Cortex of kidney (tissue), 1 donor: ENCODE measurements at places on chromosomes 3 and 15.

GRCh38 chr3:76942101-76942500 lies 97.8 kb upstream of the ROBO2 start:
- no peak for DNase-seq

- DNase-seq = no peak
Measured at GRCh38 chr3:154684021-154684420, 254.0 kb upstream of the GPR149 start.

DNA sequence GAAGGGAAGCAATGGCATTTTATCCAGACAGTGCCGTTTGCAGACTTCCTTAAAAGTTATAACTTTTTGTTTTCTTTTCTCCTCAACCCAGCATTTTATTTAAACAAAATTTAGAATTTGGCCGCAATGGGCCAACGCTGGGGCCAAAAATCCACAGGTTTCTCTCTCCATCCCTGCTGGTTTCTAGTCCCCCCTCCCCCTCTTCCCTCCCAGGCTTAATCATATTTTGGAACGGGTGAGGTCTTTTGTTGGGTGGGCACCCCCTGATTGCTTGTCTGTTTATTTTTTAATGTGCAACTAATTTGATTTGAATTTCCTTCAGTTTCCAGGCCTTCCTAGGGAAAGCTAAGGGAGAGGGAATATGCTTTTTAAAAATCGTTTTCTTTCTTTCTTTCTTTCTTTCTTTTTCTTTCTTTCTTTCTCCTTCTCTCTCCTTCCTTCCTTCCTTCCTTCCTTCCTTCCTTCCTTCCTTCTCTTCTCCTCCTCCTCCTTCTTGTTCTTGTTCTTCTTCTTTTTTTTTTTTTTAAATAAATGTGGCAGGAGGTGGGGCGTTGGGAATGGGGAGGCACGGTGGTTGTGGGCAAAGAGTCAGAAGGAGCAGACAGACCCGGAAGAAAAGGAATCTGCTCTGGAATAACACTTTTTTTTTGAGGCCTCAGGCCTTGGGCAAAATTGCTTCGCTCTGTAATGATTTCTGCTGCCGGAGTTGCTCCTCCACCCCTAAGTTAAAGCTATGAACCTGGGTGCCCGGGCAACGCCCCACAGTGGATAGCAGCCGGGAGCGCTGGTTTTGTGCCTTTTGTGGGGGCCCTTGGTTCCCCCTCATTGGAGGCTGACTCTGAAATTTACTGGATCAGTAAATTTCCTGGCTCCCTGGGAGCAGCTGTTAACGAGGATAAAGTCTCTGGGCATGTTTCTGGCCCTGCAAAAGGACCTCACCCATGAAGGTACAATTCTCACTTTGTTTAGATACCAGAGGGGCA lies 1.9 kb downstream of the FNDC3B start:
- no peak for DNase-seq

- no peak for DNase-seq
Measured at GRCh38 chr3:134077649-134078161, 48.0 kb upstream of the SLCO2A1 start.

- DNase-seq = no peak
Measured at GRCh38 chr15:58302832-58303231, 129.0 kb upstream of the LIPC start.

DNA sequence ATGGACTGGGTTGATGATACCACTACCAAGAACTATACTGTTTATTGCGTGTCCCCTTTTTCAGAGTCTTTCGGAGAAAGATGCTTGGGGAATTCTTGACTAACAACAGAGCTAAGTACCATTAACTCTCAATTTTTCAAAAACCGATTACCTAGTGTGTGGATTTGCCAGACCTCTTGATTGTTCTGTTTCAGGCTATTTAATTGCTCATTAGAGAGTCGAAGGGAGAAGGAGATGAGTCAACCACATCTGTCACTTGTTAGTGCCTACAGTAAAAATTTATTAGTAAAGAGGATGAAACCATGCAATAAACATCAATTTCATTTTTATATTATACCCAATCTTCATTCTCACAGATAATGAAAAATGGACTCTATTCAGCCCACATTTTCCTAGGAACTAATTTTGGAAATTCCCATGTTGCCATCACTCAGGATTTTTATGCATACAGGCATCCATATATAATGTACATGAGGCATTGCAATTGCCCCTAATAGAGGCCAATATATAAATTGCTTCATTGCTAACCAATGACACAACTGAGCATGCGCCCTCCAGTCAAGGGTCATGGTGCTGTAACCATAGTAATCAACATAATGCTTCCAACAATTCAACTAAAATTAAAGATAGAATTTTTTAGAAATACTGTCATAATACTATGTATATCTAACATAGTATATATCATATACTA lies 541.7 kb downstream of the TBL1XR1 start:
- no peak for DNase-seq

- no peak for DNase-seq
Measured at GRCh38 chr3:65537109-65537508, 501.6 kb downstream of the MAGI1 start.

GRCh38 chr3:137035631-137036030 lies 77.8 kb downstream of the IL20RB start:
- no peak for DNase-seq

DNA sequence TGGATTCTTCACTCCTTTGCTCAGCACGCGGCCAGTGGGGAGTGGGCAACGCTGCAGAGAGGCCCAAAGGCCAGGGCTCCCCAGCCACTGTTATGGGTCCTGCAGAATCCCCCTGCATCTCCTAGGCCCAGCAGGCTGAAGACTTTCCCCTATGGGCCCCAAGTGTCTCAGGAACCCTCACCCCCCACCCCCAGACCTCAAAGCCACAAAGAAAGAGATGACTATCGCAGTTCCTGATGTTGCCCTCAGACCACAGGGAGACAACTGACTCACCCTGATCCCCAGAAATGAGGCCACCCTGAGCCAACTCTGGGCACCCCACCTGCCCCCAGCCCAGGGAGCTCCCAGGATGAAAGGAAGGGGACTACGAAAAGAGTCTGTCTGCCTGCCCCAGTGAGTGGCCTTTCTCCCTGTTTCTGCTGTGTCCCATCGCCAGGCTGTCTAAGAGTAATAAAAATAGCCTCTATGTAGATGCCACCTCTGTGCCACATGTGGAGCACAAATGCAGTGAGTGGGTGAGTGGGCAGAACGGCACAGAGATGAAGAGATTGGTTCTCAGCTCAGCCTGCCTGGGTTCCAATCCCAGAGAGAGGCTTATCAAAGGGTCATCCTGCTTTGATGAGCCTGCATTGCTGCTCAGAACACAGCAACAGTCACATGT lies 283.0 kb downstream of the UACA start:
- no peak for DNase-seq

GRCh38 chr3:29183346-29184087 lies 97.4 kb upstream of the RBMS3 start:
- DNase-seq = no peak

- no peak for DNase-seq
Measured at GRCh38 chr3:136696797-136697196, 55.4 kb downstream of the STAG1 start.

DNA sequence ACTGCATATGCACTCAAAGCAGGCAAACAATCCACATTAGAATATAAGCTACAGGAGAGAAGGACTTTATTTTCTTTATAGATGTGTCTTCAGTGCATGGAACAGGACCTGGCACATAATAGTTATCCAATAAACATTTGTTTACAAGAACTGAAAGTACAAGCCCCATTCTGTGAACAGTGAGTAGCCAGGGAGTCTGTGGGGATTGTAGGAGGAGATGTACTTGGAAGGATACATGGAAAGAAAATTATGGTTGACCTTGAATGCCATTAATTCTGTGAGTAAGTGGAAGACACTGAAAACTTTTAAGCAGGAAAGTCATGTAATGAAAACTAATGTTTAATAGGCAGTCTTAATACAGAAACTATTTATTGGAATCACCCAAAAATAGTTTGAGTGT lies 28.3 kb downstream of the MASP1 start:
- no peak for DNase-seq

GRCh38 chr3:26752466-26752865 lies 129.9 kb downstream of the LRRC3B start:
- DNase-seq = no peak

DNA sequence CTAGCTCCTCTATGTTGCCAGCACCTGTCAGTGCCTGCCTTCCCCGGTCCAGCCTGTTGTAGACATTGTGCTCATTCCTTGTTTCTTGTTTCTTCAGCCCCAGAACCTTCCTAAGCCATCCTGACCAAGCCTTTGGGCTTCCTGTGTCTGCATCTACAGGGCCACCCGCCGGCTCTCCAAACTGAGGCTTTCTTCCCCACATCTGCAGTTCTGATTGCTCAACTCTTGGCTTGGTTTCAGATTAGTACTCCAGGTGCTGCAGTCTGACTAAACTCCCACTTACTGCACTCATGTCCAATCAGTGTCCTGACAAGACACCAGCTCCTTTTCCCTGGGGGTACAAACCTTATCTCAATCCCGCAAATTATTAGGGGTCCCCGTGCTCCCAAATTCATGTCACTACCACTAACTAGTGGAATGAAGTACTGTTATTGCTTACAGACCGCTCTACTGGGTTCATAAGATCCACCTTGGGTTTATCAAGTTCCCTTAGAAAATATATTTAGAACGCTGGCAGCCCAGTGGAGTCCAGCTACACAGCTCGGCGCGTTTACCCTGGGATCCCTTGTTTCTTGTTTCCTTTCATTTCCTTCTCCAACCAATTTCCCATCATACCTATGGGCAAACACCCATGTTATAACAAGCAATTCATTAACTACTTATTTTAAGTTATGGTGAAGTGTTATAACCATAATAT lies 114.2 kb upstream of the TJP1 start:
- no peak for DNase-seq

DNA sequence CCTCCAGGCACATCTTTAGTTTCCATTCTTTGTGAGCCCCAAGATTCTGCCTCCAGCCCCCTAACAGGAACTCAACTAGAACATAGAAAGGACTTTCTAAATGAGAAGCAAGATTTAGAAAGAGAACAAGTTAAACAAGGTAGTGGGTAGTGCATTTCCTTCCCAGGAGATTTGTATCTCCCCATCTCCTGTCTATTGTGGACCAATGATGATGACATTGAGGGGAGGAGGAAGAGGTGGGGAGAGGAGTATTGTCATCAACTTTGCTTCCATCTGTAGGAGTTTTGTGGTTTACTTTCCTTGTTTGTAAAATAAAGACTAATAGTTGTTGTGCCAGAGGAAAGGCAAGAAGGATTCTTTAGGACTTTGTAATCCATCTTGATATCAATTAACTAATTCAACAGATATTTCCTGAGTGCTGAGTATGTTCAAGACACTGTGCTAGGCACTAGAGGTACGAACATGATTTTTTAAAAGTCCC lies 235.3 kb upstream of the ROPN1 start:
- DNase-seq = no peak

DNA sequence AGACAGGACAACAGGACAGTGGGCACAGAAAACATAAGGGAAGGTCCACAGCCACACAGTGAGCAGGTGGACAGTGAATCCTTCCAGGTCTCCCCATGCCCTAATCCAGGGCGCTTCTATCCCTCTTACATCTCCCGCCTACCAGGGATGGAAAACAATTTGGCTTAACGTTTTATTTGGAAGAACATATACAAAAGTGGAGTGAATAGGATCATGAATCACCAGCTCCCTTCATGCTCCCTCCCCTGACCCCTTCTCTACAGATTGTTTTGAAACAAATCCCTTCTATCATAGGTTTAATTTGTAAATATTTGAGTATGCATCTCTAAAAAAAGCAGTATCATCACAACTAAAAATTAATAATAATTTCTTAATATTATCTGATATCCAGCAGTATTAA lies 52.5 kb downstream of the CLDN11 start:
- DNase-seq = no peak

DNA sequence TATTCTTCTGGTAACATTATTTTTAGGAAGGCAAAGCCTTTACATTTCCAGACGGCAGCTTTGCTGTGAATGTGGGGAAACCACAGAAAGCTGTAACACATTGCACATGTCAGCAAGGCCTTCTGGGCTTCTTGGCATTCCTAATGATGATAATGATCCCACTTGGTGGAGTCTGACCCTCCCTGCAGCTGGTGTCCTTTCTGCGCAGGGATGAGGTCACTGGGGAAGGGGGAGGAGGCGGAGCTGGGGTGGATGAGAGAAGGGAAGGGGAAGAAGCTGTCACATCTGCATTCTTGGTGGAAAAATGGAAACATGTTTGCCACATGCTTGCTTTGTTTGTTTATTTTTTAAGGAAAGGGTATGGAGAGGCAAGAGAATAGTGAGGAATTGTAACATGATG lies 68.6 kb downstream of the FILIP1L start:
- DNase-seq = no peak

GRCh38 chr3:133408366-133408765 lies 8.5 kb downstream of the BFSP2 start:
- DNase-seq = no peak

- no peak for DNase-seq
Measured at GRCh38 chr3:159640225-159640624, 348.4 kb upstream of the IL12A start.

DNA sequence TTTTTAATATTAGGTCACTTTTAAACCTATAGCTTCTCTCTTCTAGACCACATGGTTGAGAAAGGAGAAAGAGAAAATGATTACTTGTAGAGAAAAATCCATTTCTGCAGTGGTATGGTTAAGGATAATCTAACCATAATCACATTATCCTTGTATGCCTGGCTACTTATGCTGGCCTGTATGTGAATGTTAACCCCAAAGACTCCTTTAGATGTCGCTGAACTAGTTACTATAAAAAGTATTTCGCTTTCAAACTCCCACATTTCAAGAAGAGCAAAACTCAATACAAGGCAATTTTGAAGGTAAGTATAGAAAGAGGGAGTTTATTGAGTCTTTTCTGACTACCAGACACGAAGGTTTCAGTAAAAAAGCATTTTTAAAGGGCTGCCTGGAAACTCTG lies 2.2 kb downstream of the KCTD6 start:
- no peak for DNase-seq

DNA sequence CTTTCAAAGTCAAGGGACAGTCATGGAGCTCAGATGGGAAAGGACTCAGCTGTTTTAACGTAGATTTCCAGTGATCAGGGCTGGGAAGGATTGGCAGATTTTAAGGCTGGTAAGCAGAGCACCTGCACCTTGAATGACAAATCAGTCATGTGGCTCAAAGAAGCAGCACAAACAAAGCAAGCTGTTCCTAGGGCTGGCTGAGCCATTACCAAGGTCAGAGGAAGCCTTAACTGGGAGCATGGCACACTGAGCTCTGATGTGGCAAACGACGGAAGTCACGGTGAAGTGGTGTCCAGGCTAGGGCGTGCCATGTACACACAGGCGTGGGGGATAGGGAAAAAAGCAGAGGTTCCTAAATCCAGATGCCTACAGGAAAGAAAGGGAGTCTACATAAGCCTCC lies 84.6 kb upstream of the PFN2 start:
- no peak for DNase-seq

DNA sequence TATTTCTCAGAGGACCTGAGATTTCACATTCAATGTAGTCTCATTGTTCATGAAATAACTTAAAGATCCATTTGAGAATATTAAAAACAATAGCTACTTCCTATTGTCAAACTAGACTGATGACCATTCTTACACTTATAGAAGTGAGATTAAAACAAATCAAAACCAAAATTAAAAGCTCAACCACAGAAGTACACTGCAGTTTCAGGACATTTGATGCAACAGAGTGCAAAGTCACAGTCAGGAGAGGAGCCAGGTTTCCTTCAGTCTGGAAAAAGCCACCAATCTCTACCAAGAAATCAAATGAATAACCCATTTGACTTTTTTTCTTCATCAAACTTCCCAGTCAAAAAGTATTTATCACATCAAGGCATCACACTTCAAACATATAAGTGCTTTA lies 5.5 kb downstream of the CCPG1 start:
- no peak for DNase-seq
